ENCODE measurements at places on chromosomes 16 and 17. TPM values are rescaled to one million over a fixed set of nuclear protein-coding genes. Genes with fewer than 3 reads are reported as not detected.

GRCh38 chr17:2044263-2044894, 2.6 kb downstream of the OVCA2 start:
- no peak for DNase-seq

DNA sequence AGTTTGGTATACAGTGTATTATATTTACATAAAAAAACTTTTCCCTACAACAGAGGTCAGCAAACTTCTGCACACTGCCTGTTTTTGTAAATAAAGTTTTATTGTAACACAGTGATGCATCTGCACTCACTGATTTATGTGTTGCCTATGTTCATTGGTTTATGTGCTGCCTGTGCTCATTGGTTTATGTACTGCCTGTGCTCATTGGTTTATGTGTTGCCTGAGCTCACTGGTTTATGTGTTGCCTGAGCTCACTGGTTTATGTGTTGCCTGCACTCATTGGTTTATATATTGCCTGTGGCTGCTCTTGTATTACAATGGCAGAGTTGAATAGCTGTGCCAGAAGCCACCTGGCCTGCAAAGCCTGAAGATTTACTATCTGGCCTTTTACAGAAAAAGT, 81.6 kb downstream of the MYH11 start:
- DNase-seq = no peak

CHST5 gene
- 0.09 TPM for polyA plus RNA-seq

GRCh38 chr17:27780828-27781404, 19.4 kb downstream of the NOS2 start:
- DNase-seq = no peak

SYT17 gene
- 1.8 TPM for polyA plus RNA-seq

DNA sequence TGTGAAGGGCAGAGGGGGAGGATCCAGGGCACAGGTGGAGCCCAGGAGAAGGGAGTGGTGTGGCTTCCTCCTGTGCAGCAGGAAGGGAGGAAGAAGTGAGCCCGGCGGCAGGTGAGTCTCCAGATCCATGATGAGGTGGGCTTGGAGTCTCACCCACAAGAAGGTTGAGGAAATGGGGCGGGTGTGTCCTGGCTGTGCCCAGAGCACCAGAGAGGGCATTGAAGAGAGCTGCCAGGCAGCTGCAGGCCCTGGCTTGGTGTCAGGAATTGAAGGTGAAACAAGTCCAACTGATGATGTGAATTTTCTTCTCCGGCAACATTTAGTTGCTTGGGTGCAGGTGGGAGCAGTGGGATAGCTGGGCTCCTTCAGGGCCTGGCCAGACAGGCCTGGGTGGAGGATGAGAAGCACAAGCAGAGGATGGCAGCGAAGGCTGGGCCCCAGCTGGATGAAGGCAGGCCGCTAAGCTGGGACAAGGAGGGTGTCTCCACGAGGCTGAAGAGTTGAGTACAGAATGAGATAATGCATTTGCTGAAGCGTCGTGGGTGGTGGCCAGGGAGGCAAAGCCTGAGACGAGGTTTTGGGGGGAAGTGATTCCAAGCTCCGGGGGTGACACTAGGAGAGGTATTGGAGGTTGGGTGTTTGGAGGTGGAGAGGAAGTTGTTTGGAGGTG, 18.3 kb downstream of the NT5M start:
- no peak for DNase-seq

Data from urinary bladder (tissue), 4 donors.